ENCODE measurements at places on chromosomes 16 and 17.

DNA sequence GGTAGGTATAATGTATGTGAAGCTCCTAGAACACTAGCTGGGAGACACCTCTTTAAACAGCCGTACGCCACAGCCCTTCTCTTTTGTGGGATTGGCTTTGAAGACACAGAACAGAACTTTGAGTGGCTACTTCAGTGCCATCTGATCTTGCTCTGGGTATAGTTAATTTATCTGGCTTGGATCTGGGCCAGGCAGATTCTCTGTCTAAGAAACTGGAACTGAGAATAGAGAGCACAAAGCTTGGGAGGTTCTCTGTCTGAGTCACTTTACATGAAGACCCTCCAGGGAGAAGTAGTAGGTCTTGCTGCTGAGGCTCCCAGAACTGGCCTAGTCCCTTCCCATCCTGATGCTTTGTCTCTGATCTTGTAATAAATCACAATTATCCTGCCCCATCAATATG is 721.0 kb upstream of the KIF2B start:
- DNase-seq: no peak

DNA sequence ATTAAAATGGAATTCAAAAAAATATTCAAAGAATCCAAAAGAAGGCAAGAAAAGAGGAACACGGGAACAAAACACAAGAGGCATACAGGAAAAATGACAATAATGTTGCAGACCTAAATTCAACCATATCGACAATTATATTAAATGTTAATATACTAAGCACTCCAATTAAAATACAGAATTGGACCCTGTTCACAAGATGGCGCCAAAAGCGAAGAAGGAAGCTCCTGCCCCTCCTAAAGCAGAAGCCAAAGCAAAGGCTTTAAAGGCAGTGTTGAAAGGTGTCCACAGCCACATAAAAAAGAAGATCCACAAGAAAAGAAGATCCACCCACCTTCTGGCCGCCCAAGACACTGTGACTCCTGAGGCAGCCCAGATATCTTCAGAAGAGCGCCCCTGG is 6.3 kb upstream of the XAF1 start:
- peak; percentile 26 for DNase-seq

GRCh38 chr16:3950343-3951193 is 70.1 kb upstream of the CREBBP start:
- no peak for DNase-seq

GRCh38 chr17:68861602-68862001 is 93.6 kb downstream of the ABCA8 start:
- no peak for DNase-seq

- DNase-seq: no peak
These were observed 7.0 kb downstream of the PIGQ start for GRCh38 chr16:576823-577201.

DNA sequence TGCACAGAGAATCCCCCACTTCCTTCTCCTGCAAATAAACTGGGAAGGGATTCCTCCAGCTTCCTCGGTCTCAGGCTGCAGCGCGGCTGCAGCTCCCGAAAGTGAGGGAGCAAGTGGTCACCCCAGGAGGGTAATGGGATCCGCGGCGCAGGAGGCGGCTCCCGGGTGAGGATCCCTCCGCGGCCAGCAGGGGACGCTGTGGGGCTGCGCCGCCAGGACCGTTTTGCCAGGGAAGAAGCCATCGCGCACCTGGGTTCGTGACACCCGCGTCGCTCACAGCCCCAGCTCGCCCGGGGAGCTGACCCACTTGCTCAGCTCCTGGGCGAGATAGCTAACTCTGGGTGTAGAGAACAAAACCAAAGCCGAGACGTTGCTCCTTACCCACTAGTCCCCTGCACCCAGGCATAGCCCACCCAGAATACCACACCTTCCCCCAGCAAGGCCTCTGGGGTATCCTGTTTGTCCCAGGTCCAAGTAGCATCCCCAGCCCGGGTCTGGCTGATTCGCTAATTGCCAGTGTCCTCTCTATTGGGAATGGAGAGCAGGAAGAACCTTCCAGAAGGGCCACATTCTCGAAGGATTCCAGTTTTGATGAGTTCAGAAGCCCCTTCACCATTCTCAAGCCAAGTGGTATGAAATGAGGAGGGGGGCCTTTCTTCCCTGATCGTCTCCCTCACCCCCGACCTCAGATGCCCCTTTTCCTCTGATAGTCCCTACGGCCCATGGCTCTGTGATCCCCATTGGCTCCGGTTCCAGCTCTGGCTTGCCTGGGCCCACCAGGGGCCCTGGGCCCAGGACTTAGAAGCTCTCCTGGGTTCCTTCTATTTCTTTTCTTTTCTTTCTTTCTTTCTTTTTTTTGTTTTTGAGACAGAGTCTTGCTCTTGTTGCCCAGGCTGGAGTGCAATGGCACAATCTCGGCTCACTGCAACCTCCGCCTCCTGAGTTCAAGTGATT is 14.1 kb downstream of the CYGB start:
- DNase-seq: peak; percentile 77

- no peak for DNase-seq
These were observed 174.0 kb upstream of the CIBAR2 start for GRCh38 chr16:85286066-85286831.

DNA sequence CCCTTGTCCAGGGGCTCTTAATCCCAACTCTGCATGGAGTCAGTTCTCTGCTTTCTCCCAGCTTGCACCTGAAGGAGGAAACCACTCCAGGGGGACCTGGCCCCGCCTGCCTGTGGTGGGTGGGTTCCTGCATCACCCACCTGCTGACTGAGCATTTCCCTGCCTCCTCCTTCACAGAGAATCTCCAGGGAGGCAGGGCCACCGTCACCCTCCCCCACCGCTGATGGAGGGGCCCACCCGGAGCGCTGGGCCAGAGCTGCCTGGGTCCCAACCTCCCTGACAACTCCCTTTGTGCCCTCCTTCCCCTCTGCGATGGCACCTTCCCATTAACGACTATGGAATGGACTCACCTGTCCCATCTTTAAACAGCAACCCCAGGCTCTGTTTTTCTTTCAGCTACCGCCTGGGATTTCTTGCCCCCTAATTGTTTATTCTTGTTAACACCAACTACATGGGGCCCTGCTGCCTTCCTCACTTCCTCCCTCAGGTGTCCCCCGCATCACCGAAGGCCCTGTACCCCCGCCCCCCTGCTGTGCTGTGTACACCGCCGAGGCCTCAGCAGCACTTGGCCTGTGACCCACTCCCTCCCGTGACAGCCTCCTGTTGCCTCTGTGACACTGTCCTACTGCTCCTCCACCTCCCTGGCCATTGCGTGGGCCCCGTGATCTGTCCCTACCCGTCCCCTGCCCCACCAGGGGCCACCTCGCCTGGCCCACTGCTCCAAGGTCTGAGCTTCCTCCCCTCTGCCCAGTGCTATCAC is 842 bp upstream of the TEDC2 start:
- no peak for DNase-seq

- no peak for DNase-seq
These were observed 15.0 kb upstream of the C16orf95 start for GRCh38 chr16:87332150-87332549.

- DNase-seq: peak; percentile 94
These were observed at the start of gene YWHAE for GRCh38 chr17:1399679-1400512. YWHAE (minus strand) TSS chr17:1400222; CDS start chr17:1400110, 112 bp downstream.

- DNase-seq: no peak
These were observed 30.1 kb downstream of the HIC1 start for GRCh38 chr17:2084766-2085647.

GRCh38 chr16:58123896-58124600 is 5.1 kb downstream of the CFAP20 start:
- no peak for DNase-seq

GRCh38 chr16:50386774-50387173 is 18.0 kb upstream of the BRD7 start:
- no peak for DNase-seq

GRCh38 chr16:2775765-2776499 is 1.1 kb downstream of the ELOB start:
- no peak for DNase-seq

DNA sequence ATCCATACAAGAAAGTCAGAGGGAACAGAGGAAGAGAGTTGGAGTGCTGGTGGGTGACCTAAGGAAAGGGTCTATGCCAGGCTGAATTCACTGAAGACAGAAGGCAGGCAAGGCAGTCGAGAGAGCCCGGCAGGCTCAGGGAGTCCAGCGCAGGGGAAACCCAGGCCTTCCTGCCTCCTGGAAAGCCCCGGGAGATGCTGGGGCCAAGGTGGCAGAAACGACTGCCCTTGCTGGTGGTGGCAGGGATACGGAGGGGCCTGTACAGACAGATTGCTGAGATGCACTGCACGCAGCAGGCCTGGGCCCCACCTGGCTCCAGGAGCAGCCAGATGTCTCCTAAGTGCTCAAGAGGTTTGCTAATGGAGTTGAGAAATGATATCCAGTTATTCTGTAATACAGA is 59.8 kb downstream of the GTF3C1 start:
- DNase-seq: no peak

- DNase-seq: no peak
These were observed 211.1 kb upstream of the CIBAR2 start for GRCh38 chr16:85323230-85323960.

DNA sequence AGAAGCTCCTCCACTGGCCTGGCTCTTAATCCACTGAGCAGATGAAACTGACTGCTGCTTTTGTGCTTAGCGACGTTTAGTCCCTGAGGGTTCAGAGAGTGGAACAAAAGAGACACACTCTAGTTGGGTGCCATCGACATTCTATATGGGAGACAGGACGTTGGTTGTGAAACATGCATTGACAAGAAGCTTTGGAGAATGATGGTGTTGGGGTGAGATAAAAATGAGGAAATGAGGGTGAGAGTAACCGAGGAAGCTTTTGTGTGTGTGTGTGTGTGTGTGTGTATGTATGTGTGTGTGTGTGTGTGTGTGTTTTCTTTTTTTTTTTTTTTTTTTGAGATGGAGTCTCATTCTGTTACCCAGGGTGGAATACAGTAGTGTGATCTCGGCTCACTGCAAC is 89.5 kb downstream of the ABCC1 start:
- no peak for DNase-seq

DNA sequence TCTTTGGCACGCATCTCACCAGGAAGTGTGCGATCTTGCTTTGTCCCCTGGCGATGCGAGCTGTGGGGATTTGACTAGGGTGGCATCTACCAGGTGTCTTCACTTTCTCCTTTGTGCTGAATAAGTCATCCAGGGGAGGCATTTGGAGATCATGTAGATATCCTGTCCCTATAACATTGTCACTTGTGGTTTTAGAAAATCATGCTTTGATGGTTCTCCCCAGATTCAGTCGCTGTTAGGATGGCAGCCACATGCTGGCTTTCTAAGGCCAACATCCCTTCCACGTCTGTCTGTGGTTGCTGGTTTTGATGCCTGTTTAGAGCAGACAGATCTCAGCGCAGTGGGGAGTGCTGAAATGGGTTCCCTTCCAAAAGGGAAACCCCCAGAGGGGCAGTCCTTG is 2.5 kb downstream of the ADAD2 start:
- DNase-seq: peak; percentile 41

- DNase-seq: no peak
These were observed 15.3 kb downstream of the SGCA start for GRCh38 chr17:50181144-50181543.

DNA sequence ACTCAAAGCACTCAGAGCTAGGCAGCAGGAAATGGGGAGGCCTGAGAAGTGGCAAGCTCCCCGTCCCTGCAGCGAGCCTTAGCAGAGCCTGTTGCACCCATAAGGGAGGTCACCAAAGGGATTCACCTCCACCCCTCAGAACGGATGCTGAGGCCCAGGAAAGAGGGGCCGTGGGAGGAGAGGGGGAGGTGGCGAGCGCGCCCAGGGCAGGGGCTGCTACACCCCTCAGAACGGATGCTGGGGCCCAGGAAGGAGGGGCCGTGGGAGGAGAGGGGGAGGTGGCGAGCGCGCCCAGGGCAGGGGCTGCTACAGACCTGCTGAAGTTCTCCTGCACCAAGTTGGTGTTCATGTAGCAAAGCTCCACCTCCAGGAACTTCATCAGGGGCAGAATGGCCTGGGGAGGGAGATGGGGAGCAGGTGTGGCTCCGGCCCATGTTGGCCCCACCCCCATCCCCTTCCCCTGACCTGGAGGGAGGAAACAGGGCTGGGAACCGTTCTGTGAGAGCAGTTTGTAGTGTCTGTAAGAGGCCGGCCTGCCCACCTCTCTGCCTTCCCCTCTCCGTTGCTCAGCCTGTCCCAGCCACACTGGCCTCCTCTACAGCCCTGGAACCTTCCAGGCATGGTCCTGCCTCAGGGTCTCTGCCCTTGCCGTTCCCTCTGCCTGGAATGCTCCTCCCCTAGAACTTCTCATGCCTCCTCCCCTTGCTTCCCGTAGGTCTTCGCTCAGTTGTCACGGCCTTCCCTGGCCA is 11.4 kb downstream of the UNC13D start:
- peak; percentile 70 for DNase-seq

DNA sequence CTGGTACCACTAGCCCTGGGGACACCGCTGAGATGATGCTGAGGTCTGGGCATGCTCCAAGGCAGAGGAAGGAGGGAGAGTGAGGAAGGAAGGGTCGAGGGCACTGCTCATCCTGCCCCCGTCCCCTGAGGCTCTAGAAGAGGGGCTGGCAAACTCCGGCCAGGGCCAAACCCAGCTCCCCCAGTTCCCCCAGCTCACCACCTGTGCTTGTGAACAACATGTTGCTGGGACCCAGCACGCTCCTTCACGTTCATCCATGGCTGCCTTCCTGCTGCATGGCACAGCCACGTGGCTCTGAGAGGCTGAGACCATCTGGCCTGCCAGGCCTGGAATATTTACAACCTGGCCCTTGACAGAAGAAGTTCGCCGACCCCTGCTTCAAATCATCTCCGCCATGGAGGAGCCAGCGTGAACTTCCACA is 81.2 kb downstream of the RBFOX3 start:
- no peak for DNase-seq

- no peak for DNase-seq
These were observed 24.7 kb upstream of the PPM1E start for GRCh38 chr17:58730937-58731336.

- DNase-seq: peak; percentile 20
These were observed 4.1 kb downstream of the DDX5 start for GRCh38 chr17:64502021-64502420.

- no peak for DNase-seq
These were observed 9.4 kb upstream of the MAP2K3 start for GRCh38 chr17:21275047-21275578.

DNA sequence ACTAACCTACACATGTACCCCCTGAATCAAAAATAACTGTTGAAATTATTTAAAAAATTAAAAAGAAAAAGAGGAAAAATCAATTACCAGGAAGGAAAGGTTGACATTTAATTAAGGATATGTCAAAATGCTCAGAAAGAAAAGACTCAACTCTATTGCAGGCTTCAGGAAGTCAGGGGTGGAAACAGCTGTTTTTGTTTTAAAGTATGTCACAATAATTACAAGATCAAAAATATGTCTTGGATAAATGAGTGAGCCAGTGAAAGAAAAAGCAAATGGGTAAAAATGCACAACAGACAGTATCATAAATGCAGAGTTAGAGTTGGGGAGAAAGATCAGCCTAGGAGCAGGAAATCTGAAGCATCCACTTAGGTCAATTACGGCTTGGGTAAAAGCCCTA is 146.0 kb downstream of the CDH11 start:
- DNase-seq: no peak

- DNase-seq: peak; percentile 16
These were observed 19.5 kb downstream of the PCTP start for GRCh38 chr17:55770196-55770870.

GRCh38 chr16:23934610-23935236 is 98.9 kb downstream of the PRKCB start:
- DNase-seq: no peak

Data from CD4-positive, CD25-positive, alpha-beta regulatory T cell (primary cell).